ENCODE measurements at places on chromosomes 5 and 9.

DNA sequence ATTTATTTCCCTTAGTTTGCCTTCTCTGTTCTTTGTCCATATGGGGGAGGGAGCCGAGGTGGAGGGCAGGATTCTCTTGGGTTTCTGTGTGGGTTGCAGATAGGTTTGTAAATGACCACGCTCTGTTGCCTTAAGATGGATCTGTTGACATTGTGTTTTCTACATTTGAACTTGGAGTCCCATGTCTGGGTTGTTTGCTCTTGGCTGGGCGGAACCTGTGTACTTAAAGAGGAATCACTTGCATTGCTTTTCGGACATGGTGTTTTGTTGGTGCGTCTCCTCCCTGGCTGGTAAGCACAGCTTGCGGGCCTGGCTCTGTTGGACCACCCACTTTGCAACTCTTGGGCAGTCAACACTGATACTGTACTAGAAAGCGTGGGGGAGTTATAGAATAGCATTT, 45.9 kb downstream of the EHMT1 start:
- DNase-seq = no peak

DNA sequence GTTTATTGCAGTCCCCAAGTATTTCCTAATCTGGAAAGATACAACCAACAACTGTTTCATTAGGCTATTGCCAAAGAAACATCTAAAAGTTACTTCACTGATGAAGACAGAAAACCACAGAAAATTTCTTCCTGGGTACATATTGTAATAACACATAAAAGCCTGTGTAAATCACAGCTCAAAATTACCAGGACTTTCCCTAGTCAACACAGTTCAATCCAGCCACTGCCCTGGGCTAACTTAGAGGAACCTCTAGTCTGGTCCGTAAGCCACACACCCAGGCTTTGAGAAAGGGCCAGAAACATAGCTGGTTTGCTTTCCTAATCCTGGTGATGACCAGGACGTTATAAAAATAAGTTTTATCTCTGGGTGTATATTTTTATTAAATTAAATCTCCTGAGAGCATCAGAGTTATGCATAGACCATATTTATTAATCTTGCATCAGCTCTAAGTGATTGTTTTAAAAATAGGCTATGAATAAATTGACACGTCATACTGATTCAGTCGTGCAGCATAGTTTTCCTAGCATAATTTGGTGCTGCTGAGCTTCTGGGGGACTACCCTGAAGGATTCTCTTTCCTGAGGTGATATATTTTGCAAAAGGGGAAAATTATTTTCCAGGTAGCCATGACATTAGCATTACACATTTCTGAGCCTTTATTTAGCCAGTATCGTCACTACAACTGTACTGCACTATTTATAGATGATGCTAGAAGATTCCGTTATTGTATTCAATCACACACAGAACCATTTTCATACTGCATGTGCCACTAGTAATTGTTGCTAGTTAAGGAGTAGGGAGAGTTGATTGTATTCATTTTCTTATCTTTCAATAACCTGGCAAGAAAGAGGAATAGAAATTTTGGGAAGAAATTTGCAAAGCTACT, 12.6 kb upstream of the MUSK start:
- no peak for DNase-seq

- DNase-seq = no peak
Measured at GRCh38 chr9:118782790-118783463, 586.3 kb downstream of the BRINP1 start.

GRCh38 chr5:399296-400281, 43.4 kb upstream of the EXOC3 start:
- peak; percentile 98 for DNase-seq

DNA sequence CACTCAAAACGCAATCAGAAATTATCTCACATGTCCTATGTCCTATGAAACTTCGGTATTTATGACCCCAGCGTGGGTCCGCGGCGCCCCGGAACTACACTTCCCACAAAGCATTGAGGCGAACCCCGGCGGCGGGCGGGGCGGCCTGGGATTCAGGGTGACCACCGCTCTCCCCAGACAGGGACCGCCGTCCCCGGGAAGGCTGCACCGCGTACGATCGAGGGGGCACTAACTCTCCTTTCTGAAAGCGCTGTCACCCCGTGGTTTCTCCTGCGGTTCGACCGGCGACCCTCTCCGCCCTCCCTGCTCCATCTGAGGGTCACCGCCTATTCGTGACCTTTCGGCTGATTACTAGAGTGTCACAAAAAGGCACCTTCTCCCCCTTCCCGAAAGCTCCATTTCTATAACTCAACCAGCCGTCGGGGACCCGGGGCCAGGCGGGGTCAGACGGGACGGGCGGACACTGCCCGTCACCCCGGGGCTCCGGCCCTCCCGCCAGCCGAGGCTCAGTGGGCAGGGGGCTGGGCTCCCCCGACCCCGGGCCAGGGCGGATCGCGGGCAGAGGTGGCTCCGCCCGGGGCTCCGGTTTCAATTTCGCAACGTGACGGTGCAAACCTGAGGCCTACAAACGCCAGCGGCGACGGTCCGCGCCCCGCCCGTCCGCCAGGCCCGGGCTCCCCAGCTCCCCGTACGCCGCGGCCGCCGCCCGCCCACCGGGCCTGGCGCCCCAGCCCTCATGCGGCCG, 1.3 kb downstream of the ECPAS start:
- peak; percentile 77 for DNase-seq

DNA sequence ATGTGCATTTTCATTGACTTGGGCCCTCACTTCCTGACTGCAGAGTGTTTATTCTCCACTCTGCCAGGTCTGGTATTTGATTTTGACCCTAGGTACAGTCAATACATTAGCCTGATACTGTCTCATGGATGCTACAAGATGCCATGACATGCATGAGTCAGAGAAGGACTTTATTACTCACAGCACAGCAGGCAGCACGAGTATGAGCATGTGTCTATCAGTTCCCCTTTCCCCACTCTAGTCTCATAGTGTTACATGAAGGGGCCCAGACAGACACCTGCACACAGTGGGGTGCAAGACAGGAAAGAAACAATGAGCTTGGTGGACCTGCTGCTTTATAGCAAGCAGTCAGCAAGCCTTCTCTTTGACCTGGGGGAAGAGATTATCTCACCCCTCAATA, 19.6 kb downstream of the ITGA2 start:
- no peak for DNase-seq

DNA sequence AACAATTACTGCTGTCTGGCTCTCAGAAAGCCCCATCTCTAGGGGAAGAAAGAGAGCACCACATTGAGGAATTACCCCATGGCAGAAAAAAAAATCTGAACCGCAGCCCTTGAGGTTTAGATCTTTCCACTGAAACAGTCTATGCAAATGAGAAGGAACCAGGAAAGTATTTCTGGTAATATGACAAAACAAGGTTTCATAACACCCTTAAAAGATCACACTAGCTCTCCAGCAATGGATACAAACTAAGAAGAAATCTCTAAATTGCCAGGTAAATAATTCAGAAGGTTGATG, 427.1 kb downstream of the PRELID2 start:
- no peak for DNase-seq
